ENCODE measurements at places on chromosomes 11 and 22.

GRCh38 chr11:64745189-64745520 lies 1.2 kb upstream of the RASGRP2 start:
- peak; percentile 44 for DNase-seq

GRCh38 chr11:113111156-113111555 lies 149.9 kb downstream of the NCAM1 start:
- no peak for DNase-seq

DNA sequence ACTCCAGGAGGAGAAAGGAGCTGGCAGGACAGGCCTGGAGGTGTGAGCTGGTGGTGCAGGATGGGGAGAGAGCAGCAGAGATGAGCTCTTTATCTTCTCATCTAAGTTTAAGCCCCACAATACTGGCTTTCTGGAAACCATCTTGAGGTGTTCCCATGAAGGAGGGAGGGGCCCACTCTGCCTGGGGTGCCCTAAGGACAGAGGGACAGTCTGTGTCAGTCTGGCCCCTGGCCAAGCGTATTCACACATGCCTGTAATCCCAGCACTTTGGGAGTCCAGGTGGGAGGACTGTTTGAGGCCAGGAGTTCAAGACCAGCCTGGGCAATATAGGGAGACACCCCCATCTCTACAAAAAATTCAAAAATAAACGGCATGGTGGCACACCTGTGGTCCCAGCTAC lies 8.9 kb downstream of the SERHL2 start:
- no peak for DNase-seq

DNA sequence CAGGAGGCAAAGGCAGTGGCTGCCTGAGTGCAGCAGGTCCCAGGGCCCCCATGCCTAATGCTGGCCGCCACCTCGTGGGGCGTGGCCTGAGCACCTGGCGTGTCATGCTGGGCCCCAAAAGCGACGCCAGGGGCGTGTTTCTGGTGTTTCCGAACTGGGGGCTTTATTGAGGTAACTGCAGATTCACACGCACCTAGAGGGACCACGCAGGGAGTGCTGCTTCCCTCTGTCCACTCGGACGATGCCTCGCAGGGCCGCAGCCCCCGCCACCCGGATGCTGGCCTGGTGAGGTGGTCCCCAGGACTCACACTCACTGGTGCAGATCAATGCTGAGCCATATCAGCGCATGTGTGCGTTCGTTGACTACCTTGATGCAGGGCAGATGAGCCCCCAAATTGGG lies 736.2 kb downstream of the BRD1 start:
- no peak for DNase-seq

- DNase-seq: no peak
These were observed 17.1 kb upstream of the SCN3B start for GRCh38 chr11:123671534-123671933.

- no peak for DNase-seq
These were observed 83.3 kb downstream of the BARX2 start for GRCh38 chr11:129458756-129459535.

- DNase-seq: no peak
These were observed 177.5 kb upstream of the TMEM45B start for GRCh38 chr11:129637983-129638776.

GRCh38 chr11:65382033-65382803 lies at the start of gene SLC25A45:
TSS of gene SLC25A45 (minus strand) at chr11:65382646. CDS start at chr11:65381951, 695 bp downstream.
- peak; percentile 97 for DNase-seq

DNA sequence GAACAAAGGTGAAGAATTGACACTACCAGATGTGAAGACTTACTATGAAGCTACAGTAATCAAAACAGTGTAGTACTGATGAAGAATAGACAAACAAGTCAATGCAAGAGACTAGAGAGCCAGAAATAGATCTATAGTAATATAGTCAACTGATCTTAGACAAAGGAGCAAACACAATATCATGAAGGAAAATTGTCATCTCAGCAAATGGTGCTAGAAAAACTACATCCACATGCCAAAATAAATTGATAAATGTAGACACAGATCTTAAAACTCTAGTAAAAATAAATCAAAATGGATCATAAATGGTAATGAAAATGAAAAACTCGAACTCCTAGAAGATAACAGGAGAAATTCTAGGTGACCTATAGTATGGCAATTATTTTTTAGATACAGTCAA lies 609.5 kb downstream of the NELL1 start:
- no peak for DNase-seq

DNA sequence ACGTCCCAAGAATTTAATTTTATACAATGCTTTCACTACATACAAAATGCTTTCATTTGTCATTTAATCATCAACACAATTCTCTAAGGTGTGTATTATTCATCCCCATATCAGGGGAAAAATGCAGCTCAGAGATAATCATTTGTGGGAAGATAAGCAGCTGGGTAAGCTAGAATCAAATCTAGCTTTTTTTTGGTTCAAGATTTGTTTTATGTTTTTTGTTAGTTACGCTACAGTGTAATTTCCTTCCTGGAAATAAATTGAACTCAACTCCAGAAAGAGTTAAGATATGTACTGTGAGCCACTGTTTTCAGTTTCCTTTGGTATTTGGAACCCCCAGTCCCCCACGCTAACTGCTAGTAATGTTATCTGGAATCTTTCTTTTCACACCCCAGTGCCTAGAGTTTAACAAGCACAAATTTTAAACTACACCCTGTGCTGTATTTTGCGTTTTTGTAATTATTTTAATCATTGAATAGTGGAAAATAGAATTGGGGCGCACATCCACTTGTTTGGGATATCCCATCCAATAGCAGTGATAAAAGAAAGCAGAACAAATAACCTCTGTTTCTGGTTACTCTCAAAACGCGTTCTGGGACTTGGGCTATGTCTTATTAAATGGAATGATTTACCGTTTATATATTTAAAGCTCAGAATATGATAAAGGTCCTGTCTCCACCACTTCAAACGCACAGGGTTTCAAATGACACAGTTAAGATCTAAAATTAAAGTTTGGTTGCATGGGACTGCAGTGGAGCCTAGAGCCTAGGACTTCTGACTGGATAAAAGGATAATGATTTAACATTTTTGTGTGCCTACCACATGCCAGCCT lies 2.1 kb upstream of the HSPA8 start:
- DNase-seq: no peak

DNA sequence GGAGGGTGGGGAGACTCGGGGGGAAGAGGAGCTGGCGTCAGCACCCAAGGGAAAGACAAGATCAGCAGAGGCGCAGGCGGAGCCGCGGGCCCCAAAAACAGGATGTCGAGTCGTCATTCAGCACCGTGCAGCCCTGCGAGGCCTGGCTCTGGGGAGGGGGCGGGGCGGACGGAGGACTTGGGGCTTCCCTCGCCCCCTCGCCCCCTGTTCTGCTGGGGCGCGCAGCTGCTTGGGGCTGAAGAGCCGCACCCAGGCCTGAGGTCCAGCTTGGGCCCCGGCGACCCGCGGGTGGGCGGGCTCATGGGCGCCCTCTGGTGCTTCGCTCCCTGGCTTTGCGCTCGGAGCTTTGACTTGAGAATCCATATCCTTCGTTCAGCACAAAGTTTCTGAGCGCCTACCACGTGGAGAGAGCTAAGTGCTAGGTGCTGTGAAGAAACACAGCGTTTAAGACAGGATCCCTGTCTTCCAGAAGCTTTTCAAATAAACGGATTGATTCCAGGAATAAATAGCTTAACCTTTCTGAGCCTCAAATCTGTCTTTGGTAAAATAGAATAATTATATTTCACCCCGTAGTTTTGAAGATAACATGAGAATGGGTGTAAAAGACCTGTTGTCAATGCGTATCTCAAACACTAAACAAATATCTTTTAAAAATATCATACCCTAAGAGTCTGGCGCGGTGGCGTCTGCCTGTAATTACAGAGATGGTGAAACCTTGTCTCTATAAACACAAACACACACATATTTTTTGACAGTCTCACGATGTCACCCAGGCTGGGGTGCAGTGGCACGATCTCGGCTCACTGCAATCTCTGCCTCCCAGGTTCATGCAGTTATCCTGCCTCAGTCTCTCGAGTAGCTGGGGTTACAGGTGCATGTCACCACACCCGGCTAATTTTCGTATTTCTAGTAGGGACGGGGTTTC lies 929 bp upstream of the RHOG start:
- DNase-seq: peak; percentile 99

DNA sequence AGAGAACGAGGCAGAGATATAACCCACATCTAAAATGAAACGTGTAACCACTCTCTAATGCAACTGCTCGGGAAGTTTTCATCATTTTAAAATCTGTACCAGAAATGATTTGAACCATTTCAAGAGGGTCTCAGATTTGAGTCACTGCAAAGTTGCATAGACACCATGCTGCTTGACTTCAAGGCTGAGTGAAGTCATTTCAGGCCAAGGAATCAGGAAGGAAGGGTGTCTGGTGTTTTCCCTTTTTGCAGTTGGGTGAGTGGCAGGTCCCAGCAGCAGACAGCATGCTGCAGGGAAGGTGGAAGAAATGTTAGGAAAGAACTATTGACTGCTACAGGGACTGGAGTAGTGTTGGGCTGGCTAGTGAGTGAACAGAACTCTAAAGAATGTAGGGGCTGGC lies 16.5 kb downstream of the TANGO2 start:
- peak; percentile 53 for DNase-seq

DNA sequence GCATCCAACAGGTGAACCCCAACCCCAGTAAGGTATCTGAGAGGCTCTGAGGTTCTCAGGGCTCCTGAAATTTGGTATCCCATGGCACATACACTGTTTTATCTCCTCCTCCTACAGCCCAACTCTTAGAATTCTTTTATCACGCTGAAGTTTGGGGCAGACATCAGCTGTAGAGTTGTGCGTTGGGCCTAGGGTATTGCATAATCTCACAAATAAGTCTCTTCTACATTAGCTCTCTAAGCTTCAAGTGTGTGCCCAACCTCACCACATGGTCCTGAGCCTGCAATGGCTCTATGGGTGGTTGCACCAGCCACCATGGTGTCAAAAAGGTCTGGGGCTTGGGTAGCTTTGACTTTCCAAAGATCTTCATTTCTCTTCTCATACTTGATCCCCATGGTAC lies 603.0 kb downstream of the BUD13 start:
- DNase-seq: no peak

DNA sequence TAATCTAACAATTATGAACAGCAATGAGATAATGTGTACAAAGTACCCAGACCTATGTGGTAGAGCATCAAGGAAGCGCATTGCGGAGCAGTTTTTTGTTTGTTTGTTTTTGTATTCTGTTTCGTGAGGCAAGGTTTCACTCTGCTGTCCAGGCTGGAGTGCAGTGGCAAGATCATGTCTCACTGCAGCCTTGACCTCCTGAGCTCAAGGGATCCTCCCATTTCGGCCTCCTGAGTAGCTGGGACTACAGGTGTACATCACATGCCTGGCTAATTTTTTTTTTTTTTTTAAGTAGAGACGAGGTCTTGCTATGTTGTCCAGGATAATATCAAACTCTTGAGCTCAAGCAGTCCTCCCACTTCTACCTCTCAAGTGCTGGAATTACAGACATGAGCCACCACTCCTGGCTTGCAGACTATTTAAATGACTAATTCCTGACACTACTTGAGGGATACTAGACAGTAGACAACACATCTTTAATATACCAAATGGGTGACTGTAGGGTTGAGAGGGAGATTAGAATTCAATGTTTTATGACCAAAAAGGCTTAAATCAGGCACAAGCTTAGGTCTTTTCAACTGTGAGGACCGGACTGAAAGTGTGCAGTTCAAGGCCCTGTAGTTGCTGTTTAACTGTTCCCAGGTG lies 12.7 kb downstream of the OR51B4 start:
- DNase-seq: no peak

DNA sequence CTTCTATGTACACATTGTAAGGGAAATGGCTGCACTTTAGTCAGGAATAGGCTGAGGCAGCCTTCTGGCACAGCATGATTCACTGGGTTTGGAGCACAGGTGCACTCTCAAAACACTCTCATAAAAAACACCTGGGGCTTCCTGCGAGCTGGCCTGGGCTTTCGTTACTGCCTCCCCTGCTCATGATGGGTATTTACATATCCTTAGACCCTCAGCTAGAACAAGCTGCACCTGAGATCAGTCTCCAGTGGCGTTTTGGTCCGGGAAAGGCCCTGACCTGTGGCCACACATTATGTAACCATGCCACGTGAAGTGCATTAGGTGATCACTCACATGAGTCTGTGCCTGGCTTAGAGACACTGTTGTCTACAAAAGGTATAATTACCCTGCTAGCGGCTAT lies 321.7 kb downstream of the TMEM135 start:
- no peak for DNase-seq

- DNase-seq: no peak
These were observed 63.8 kb upstream of the WNT7B start for GRCh38 chr22:46040471-46041465.

GRCh38 chr11:102763440-102763839 lies 17.0 kb downstream of the MMP10 start:
- no peak for DNase-seq

- peak; percentile 93 for DNase-seq
These were observed 1.1 kb downstream of the MTFP1 start for GRCh38 chr22:30426388-30427353.

DNA sequence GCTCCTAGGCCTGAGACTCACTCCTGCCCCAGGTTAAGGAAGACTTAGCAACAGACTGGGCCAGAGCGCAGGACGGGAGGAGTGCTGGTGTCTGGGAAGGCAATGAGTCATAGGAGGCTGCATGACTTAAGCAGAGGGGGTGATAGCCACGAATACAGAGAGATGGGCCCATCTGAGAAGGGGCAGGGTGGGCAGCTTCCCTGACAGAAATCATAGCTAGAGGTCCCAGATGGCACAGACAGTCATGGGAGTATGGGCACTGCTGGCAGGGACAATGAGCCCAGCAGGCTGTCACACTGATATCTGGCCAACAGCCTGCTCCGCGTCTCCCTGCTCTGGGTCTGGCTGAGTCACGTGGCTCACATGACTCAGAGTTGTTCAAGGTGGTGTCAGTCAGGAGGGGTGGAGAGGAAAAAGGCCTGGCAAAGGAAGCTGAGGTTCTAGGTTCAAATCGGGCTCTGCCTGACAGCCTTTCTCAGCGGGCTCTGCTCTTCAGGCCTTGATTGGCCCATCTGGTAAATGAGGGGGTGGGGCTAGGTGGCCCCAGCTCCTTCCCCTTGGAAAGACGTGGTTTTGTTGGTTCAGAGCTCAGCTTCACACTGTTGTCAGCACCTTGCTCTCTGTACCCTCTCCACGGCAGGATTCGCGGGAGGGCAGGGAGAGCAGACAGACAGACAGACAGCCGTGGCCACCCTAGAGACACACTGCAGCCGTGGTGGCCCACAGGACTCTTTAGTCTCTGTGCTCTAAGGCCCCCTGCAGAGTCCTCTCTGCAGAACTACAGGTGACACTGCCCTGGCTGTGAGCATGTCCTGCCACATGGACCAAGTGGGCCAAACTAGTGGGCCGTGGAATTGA lies 47.8 kb downstream of the DBX1 start:
- DNase-seq: peak; percentile 55

- DNase-seq: no peak
These were observed 54.9 kb downstream of the MTNR1B start for GRCh38 chr11:93024369-93024768.

DNA sequence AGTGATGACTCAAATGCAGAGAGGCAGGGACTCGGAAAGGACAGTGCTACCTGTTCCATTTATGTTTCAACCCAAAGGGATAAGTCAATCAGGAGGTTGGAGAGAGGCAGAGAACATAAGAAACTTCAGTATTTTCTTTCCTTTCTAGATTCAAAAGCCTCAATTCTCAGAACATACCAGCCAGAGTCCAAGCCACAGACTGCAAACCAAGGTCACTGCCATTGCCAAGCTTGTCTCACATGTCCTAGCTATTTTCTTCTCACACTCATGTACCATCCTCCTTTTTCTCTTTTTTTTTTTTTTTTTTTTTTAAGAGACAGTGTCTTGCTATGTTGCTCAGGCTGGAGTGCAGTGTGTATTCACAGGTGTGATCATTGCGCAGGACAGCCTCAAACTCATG lies 111.7 kb upstream of the AKIP1 start:
- no peak for DNase-seq

- no peak for DNase-seq
These were observed 17.9 kb downstream of the STX3 start for GRCh38 chr11:59773083-59773440.

- DNase-seq: no peak
These were observed 689 bp downstream of the PDHX start for GRCh38 chr11:34916843-34917770.

Data from suppressor macrophage treated with lipopolysaccharide for 1 hour (primary cell).